Left lobe of liver (tissue), 2 donors: ENCODE measurements at places on chromosomes 16 and 17. TPM values are rescaled to one million over a fixed set of nuclear protein-coding genes. Genes with fewer than 3 reads are reported as not detected.

GRCh38 chr16:3150346-3151218 lies 15.8 kb downstream of the ZNF213 start:
- peak; percentile 96 for DNase-seq

GRCh38 chr17:65809366-65809765 lies 247.9 kb upstream of the AXIN2 start:
- no peak for DNase-seq

The PGAP3 gene
- total RNA-seq, result 23.8 TPM

The TM4SF5 gene
- 79.0 TPM for total RNA-seq

The GAS2L2 gene
- total RNA-seq, result not detected

The DPEP1 gene
- 0.13 TPM for total RNA-seq

GRCh38 chr16:57107321-57107922 lies 15.0 kb downstream of the CPNE2 start:
- no peak for DNase-seq

GRCh38 chr17:40912486-40913210 lies 24.8 kb downstream of the KRT23 start:
- DNase-seq, result no peak

The FOXL1 gene
- total RNA-seq, result 0.28 TPM

GRCh38 chr17:57528058-57528451 lies 217.0 kb downstream of the CCDC182 start:
- no peak for DNase-seq

DNA sequence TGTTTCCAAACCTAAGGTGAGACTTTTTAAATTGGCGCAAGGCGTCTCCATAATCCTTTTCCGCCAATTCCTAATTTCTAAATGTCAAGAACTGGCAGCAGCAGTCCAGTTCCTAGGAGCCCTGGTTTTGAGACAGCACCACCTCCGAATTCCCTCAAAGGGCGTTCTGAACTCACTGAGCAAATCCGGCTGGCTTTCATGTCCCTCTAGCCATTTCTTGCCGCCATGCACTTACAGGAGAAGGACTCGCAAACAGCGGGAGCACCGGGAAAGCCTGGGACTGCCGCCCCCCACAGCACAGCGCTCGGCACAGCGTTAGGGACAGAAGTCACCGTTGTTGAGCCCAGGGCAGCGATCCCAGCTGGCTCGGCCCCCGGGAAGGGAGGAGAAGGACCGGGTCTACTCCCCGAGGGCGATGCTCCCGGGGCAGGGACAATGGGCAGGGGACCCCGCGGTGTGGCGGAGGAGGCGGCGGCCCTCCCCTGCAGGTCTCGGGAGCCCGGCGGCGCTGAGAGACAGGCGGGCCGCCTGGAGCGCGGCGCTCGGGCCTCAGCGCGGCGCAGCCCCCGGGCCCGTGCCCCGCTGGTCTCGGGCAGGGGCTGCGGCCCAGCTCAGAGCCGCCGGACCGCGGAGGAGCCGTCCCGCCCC lies 545 bp downstream of the ARHGAP17 start:
- DNase-seq, result peak; percentile 69

DNA sequence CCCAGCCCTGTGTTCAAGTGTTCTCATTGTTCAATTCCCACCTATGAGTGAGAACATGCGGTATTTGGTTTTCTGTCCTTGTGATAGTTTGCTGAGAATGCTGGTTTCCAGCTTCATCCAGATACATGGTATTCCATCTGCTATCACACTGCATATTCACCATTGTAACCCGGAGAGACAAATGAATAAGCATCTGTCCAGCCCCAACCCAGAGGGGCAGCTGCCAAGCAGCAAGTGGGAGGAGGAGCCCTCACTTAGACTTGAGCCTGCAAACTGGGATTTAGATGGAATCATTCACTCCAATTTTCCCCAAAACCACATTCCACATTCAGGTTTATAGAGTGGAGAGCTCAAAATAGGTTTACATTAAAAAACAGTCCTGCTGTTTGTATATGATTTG lies 41.6 kb downstream of the SHISA6 start:
- no peak for DNase-seq

The CHST4 gene
- 3.9 TPM for total RNA-seq

DNA sequence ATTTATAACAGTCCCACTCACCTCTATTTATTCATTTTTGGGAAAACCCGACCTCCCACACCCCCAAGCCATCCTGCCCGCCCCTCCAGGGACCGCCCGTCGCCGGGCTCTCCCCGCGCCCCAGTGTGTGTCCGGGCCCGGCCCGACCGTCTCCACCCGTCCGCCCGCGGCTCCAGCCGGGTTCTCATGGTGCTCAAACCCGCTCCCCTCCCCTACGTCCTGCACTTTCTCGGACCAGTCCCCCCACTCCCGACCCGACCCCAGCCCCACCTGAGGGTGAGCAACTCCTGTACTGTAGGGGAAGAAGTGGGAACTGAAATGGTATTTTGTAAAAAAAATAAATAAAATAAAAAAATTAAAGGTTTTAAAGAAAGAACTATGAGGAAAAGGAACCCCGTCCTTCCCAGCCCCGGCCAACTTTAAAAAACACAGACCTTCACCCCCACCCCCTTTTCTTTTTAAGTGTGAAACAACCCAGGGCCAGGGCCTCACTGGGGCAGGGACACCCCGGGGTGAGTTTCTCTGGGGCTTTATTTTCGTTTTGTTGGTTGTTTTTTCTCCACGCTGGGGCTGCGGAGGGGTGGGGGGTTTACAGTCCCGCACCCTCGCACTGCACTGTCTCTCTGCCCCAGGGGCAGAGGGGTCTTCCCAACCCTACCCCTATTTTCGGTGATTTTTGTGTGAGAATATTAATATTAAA lies 638 bp upstream of the TMEM88 start:
- peak; percentile 44 for DNase-seq

DNA sequence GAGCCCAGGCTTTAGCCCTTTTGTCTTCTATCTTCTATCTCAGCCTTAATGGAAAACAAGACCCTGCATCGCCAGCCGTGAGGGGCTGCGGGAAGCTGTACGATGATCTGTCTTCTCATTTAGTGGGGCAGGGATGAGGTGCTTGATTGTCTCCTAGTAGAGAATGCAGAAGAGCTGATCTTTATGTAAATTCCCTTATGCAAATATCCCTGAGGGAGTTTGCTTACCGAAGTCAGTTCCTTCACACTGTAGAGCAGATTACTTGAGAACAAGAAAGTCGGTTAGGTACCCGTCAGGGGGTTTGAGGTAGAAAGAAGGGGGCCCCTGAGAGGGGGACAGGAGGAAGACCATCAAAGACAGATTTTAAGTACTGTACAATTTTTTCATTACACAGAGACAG lies 66.2 kb downstream of the IRF8 start:
- DNase-seq, result no peak

The NAGPA gene
- 7.1 TPM for total RNA-seq

DNA sequence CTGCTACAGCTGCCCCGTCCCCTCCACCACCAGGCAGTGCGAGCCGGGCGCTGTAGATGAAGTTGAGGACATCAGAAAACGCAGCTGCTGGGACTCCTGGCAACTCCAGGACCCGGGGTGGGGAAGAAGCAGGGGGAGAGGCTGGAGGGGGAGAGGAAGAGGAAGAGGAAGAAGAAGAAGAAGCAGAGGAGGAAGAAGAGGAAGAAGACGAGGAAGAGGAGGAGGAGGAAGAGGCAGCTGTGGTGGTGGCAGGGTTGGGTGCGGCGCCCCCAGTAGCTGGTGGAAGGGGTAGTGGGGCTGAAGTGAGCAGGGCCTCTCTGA lies 13.2 kb downstream of the ZBTB4 start:
- DNase-seq, result no peak

DNA sequence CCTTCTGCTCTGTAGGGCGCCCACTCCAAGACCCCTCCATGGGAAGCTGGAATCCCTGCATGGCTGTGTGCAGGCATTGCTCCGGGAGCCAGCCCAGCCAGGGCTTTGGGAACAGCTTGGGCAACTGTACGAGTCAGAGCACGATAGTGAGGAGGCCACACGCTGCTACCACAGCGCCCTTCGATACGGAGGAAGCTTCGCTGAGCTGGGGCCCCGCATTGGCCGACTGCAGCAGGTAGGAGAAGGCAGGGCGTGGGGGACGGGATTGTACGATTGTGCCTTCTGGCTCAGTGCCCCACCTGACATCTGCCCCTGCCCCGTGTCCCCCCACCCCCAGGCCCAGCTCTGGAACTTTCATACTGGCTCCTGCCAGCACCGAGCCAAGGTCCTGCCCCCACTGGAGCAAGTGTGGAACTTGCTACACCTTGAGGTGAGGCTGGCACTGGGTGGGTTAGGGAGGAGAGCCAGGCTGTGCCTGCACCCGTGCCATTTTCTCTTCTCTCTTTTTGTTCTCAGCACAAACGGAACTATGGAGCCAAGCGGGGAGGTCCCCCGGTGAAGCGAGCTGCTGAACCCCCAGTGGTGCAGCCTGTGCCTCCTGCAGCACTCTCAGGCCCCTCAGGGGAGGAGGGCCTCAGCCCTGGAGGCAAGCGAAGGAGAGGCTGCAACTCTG lies 8.7 kb upstream of the TMEM88 start:
- no peak for DNase-seq

GRCh38 chr17:66480802-66481201 lies 178.4 kb downstream of the PRKCA start:
- no peak for DNase-seq

The PDE6G gene
- 0.40 TPM for total RNA-seq

The CCNF gene
- 2.0 TPM for total RNA-seq

The KRT12 gene
- total RNA-seq, result not detected

The TNP2 gene
- total RNA-seq, result not detected

DNA sequence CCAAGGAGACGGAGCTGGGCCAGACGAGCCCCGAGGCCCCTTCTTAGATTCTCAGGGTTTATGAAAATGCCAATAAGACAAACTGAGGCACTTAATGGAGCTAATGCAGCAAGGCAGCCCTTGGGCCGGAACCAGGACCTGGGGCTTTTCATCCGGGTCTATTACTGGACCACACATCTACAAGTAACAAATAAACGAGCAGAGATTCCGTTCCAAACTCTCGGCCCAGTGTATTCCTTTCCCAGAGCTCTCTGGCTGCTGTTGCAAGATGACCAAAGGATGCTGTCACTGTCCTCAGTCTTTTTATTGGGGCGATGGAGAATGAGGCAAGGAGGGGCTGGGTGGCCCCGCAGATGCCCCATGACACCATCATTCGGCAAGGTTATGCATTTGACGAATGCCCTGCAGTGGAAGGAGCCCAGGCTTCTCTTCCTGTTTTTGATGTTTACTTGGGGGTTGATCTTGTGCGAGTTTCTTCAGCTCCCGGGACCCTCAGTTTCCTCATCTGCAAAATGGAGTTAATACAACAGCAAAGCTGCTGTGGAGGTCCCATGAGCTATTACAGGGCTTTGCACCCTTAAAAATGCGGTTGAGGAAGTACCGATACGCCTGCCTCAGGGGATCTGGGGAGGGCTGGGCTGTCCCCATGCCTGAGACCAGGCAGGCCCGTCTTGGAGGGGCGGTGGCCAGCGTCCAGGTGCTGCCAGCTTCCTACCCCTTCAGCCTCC lies 1.1 kb upstream of the NTN1 start:
- peak; percentile 29 for DNase-seq

The DOK4 gene
- 43.9 TPM for total RNA-seq

The SLC13A2 gene
- total RNA-seq, result 0.55 TPM

DNA sequence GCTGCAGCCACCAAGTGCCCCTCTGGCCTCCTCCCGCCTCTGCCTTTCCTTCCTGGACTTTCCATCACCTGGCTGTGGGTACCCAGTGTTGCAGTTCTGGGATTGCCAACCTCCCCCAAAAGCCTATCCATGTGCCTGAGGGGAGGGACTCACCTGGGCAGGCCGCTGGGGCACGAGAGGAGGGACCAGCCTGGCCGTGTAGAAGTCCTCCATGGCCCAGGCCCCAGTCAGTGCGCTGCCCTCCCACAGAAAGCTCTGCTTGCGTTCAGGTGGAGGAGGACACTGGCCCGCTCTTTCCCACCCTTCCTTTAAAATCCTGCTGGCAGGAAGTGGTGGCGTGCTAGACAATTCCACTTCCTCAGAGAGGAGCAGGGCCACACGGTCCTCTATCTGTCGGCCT lies 14.2 kb downstream of the SLX4 start:
- DNase-seq, result no peak

GRCh38 chr16:66175636-66176035 lies 190.9 kb upstream of the CDH5 start:
- no peak for DNase-seq

DNA sequence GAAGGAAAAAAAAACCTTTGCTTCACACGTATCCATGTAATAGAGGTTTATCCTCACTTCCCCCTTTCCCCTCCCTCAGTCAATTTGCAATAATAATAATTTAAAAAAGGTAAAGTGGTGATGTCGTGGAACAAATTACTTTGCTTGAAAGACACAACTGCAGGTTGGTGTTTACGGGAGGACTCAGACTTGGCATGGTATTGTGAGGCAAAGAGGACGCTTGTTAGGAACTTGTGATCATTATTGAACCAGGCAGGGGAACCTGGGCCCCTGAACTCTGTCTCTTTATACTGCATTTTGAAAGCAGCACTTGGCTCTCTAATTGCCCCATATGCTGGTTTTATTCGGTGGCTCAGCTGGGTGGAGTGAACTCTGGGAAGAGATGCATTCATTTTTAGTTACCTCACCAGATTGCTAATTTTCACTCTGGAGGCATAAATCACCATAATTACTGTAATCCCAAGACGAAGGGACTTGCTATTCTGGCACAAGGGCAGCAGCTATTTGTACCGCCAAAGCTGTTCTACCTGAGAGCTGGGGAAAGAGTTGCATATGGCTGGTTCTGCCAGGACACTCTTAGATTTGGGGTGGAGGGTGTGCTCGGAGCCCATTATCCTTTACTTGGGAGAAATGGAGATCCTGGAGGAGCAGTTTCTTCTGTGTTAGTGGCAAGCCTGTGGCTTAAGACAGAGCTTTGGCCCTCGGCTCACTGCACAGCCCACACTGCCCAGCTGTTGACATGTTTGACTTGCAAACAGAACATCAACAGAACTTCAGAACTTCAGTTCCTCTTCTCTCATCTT lies 5.7 kb upstream of the DHX8 start:
- peak; percentile 78 for DNase-seq

- DNase-seq, result no peak
These were observed 19.2 kb downstream of the CDH3 start for GRCh38 chr16:68664297-68664696.

GRCh38 chr17:54013072-54013471 lies 190.3 kb downstream of the KIF2B start:
- no peak for DNase-seq

- peak; percentile 34 for DNase-seq
These were observed 66.1 kb downstream of the NEUROD2 start for GRCh38 chr17:39541652-39542051.

GRCh38 chr17:44568945-44569858 lies 11.9 kb downstream of the FZD2 start:
- no peak for DNase-seq

DNA sequence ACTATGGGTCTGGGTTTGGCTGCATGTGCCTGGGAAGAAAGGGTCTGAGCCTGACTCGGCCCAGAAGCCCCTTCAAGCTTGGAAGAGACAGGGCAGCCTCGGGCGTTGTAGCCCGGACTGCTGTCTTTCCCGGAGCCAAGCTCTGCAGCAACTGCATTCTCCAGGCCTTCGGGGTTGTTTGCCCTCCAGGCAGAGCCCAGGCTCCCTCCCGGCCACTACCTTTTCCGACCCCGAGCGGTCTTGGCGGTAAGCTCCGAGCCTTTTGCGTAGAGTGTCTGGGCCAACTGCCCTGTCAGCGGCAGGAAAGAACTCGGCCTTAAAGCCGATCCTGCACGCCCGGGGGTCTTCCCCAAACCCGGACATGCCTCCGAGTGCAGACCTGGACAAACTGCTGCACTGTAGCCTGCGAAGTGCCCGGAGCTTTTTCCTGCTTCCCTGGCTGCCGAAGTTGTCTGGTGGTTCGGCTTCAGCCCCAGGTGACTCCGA lies 1.3 kb downstream of the LHX1 start:
- DNase-seq, result no peak
